Stimulated activated CD4-positive, alpha-beta T cell treated with anti-CD3 and anti-CD28 coated beads, TNF-alpha, amount 100 ng/mL, for 48 hours (primary cell): ENCODE measurements at places on chromosomes 7 and 10.

DNA sequence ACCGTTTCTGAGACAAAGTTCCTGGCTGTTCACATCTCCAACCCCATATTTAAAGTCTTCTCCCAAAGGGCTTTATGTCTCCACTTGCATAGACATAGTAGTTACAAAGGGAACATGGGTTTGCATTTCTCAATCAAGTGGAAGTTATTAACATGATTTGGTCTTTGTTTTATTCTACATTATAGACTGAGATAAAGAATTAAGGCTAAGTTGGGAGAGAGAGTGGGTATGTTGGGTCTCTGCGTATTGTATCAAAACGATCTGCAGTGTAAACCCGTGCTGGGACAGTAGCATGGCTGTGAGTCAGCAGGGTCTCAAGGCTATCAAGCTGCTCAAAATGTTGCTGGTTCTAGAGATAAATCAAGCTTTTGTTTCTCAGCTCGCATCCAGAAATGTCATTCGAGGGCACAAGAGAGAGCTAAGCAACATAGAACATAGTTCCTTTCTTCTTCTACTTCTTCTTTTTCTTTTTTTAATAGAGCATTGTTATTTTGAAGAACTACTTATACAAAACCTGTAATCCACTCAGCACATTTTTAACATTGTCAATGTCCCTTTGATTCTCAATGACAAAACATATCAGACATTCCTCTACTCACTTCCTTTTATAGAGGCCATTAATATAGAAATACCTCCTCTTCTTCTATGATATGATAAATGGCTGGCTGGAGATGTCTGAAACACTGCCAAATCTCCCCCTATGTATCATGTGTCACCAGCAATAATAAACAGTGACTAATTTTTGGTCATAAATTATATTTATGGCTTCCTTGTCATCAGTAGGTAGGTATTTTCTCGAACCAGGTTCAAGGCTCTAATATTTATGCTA, 34.5 kb upstream of the RHOBTB1 start:
- DNase-seq, result no peak

DNA sequence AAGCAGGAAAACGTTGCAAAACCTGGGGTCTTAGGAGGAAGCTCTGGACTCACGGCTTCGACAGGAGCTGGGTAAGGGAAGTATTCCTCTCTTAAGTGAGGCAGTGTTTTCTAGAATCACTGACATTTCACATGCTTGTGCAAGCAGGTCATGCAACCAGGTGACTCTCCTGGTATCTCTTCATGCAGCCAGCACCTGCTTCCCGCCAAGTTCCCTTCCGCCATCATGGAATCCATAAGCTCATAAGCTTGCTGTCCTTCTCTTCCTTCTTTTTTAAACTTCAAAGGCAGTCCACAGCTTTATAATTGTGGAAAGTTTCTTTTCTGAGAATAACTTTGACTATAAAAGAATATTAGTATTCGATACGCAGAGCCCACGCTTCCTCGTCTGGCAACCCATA, 256.1 kb downstream of the TCERG1L start:
- DNase-seq, result no peak

DNA sequence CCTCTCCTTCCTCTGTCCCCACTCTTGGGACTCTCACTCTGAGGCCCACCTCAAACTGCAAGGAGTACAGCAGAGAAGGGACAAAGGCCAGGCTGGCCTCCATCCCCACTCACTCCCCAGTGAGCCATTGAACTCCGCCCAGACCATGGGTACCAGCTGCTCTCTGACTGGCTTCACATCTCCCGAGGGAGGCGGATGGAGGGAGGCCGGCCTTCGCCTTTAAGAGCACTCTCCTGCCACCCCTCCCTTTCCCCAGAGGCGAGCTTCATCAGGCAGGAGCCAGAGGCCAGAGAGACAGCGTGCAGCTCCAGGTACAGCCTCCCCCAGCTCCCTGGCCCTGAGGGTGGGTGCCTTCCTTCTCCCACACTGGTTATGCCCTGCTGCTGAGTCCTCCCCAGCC, 1.8 kb upstream of the LDB3 start:
- DNase-seq, result no peak

DNA sequence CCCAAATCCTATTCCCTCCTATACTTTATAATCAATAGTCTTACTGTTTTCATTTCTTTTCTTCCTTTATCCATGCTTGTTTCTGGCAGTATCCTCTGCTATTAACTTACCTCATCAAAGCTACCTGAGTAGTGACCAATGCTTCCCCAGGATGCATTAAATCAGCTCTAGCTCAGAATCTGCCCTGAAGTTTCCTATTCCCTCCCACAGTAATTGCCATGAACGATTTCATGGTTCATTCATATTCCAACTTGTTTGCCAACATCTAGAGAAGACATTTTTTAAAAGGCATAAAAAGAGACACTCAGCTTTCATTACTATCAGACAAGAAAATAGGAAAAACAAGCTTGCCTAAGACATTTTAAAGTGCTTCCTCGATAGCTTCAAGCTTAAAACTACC, 42.3 kb downstream of the COA1 start:
- DNase-seq, result no peak

DNA sequence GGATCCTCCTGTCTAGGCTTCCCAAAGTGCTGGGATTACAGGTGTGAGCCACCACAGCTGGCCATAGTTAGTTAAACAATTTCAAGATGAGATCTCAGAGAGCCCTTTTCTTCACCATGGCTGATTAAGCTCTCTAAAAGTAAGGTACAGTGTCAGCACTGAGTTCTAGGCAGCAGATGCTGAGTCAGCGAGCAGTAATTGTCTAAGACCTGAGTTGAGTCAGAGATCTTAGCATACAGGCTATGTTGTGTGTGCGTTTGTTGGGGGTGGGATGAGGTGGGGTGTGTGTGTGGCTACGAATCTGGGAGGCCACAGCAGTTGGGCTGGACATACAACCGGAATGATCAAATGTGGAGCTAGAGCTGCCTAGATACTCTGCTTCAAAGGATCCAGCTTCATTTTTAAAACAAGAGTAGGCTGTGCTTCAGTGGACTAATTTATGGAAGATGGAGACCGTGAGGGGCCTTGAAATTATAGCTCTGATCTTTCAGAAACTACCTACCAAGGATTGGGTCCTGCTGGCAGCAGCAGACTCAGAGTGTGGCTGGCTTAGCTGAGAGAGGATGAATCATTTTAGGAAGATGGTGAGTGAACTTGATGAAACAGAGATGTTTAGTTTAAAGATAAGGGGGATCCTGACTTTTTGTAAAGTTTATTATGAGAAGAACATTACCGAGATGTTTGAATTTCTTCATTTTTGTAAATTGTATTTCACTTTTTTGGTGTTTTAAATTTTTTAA, 17.5 kb upstream of the MTPN start:
- DNase-seq, result peak; percentile 21

DNA sequence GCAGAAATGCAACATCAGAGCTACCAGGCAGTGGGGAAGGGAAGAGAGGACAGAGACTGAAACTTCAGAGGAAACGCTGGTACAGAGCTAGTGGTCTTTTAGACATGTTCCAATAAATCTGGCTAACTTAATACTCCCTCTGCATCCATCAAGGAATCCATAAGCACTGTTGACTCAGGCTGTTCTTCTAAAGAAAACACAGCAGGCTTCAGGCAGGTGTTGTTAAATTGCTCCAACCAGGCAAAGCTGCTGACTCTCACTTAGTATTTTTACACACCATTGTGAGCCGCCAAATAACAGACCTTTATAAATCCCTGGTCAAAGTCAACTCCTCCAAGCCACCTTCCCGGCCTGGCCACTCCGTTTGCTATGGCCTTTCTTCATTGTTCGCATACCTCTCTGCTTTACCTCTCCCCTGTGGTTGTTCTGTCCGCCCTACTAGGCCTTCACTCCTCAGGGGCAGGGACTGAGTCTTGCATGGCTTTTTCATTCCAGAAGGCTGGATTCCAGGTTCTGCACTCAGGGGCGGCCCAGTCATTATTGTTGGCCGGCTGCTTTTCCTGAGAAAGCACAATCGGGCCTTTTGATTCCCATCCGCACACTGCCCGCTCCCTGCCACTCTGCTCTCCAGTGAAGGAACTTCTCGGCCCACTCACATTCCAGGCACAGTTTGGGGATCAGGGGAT, 18.4 kb downstream of the CREB3L2 start:
- DNase-seq, result no peak

DNA sequence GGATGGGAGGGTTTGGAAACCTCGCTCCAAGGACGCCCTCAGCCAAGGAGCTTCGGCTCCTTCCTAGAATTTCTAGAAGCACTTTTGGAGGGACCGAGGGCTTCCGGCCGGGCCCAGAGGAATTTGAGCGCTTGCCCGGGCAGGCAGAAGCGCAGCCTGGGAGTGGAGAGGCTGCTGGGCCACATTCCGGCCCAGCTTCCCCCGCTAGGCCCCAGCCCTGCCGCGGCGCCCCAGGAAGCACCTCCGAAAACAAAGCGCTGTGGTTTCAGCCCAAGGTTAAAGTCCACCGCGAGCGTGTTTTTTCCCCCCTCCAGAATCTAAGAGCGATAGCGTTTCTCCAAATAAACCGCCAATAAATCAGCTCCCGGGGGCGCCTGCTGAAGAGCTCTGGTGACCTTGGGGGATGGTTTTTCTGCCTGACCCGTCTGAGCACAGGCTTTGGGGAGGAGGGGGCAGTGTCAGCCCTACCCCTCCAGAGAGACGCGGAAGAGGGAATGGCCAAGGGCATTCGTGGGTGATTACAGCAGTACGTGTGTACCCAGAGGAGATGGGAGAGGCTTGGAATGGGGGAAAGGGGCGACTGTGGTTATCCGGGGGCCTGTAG, 5.7 kb upstream of the TNRC18 start:
- DNase-seq, result no peak

DNA sequence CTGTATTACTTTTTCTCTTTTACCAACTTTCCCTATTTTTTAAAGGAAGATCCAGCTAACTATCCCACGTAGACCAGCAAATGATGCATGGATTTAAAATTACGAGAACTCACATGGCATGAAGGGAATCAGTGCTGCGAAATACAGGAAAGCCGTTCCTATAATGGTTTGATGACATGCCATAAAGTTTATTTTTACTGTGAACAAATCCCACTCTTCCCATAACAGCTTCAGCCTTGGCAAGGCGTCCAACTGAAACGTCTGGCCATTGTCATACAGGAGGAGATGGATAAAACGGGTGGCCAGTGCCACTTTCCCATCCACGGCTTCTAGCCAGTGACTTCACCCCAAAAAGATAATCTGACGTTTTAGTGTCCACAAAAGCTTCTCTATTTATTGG, 106.2 kb upstream of the DDC start:
- DNase-seq, result no peak

DNA sequence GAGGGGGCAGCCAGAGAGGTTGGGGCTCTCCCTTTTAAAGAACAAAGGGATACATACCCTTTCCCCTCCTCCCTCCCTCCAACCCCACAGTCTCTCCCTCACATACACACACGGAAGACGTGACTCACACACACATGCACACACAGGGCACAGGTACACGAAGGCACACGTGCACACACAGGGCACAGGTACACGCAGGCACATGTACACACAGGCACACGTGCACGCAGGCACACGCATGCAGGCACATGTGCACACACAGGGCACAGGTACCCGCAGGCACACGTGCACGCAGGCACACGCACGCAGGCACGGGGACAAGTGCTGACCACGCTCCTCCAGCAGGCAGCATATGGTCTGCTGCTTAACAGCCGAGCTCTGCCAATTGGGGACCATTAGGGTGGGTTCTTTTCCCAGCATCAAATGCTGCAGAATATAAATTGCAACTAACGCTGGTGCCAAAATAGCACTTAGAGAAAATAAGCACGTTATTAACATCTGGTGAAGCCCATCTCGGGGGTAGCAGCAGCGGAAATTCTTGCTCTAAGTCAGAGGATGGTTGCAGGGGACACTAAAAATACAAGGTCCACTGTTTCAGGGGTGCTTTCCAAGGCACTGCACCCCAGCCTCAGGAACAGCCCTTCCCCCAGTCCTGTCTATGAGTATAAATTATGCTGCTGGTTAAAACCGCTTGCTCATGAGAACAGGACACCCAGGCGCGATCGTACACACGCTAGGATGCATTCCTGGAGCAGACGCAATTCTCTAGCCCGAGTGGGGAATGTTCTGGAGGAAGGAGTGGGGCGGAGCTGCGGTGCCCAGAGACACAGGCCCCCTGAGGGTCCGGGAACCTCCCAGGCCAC, 55.2 kb upstream of the TNRC18 start:
- DNase-seq, result no peak

DNA sequence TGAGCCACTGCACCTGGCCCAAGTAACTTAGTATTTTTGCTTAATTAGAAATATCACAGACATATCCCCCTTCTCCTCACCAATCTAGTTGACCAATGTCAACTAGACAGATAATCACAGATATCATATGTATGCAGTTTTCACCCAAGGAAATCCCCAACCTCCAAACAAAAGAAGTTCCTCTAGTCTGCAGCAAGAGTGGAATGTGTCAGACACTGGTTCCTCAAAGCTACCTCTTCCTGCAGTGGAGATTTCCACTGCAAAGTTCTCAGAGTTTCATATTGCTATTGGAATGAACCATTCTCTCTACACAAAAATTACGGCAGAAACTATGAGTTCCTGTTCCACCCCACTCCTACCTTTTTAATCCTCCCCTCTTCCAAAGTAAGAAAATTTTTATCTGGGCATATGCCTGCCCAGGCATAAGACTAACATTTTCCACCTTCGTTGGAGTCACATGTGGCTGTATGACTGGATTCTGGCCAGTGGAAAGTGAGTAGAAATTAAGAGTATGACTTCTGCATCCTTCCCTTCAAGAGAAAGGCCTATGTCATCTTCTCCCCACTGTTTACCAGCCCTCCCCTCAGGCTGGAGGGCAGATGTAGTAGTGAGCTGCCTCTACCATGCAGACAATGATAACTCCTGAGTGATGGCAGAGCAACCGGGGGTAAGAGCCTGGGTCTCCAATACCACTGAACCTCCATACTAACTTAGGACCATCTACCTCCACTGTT, 103.0 kb downstream of the MYOF start:
- DNase-seq, result peak; percentile 25

- no peak for DNase-seq
Measured at GRCh38 chr7:117010375-117011133, 57.3 kb downstream of the ST7 start.

DNA sequence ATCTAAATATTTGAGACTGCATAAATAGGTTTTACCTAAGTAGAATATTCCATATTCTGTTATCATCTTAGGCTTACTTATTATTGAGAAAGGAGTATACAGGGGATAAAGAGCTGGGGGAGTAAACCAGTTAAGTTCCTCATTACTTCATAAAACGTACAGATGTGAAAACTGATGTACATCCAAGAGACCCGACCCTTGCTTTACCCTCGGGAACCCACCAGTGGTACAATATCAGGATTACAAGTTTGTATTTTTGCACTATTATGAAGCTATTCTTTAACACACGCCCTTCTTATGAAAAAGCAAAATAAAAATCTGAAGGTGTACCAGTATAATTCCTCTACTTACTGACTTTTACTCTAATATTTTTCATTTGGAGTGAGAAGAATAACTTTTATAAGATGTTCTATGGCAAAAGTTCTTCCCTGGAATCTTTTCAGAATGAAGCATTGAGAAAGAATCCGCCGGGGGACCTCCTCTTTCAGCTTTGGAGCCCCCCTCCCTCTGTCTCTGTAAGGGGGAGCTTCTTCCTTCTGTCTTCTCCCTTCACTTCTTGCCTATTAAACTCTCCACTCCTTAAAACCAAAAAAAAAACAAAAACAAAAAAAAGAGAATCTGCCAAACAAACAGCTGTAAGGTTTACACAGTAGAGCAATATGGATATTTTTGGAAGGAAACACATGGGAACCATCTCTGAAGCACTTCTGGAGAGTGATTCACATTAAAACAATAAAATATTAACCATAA, 550.0 kb downstream of the TNS3 start:
- DNase-seq, result no peak

GRCh38 chr7:36677769-36678437, 46.4 kb downstream of the AOAH start:
- peak; percentile 62 for DNase-seq

- no peak for DNase-seq
Measured at GRCh38 chr7:121480058-121480457, 84.0 kb upstream of the FAM3C start.
